ENCODE measurements at places on chromosomes 13 and 19.

GRCh38 chr13:90105276-90105675 lies 1242.2 kb upstream of the MIR17HG start:
- no peak for DNase-seq

GRCh38 chr19:33828266-33829075 lies 31.8 kb downstream of the KCTD15 start:
- DNase-seq: no peak

GRCh38 chr13:28321756-28322155 lies 173.2 kb downstream of the FLT1 start:
- DNase-seq: no peak

DNA sequence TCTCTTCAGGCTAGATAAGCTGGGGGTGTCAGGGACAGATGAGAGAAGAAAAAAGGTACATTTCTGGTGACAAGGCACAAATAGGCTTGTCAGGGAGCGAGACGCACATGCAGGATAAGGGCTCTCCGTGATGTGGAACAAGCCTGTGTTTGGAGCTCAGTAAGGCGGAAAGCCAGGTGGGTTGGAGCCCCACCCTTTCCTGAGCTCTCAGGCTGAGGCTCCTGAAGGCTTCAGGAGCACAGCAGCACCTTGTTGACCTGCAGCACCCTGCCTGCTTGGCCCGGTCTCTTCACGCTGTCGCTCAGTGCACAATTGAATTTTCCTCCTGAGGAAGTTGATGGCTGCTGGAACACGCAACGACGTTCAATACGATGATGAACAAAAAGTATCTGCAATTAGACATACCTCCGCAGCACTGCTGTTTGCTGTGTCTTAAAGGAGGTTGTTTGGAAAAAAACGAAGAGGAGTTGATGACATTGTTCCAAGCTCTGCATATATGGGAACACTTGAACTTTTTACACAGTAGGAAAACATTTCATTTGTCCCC lies 29.3 kb downstream of the SERP2 start:
- DNase-seq: no peak

DNA sequence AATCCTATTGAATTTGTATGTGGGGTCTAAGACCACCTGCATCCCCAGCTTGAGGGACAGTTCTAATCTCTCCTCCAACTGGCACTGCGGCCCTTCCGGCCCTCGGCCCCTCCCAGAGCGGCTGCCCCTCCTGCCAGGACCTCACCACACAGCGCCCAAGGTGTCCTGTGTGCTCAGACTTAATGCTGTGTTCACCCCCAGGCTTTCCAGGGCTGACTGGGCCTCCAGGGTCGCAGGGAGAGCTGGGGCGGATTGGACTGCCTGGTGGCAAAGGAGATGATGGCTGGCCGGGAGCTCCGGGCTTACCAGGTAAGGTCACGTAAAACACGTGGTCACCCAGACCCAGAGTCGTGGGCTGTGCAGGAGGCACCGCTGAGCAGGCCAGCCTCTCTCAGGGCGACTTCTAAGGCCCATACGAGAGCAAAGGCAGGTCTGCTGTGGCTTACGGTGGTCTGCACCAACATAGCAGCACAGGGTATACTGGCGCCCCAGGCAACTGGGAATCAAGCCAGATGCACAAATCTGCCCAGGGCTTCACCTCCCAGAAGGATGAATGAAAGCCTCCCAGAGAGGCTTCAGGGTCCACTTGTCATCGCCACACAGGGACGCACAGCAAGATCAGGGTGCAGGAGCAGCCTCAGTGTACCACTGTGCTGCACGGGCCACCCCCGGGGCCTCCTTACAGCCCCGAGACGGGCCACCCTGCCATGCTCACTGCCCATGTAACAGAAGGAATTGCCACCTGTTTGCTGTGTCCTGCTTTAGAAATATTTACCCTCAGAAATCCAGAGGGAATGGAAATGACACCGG lies 69.4 kb downstream of the RAB20 start:
- DNase-seq: no peak

- peak; percentile 96 for DNase-seq
These were observed at the start of gene RPS19 for GRCh38 chr19:41859618-41860418. TSS of gene RPS19 (plus strand) at chr19:41860255. CDS start at chr19:41860775, 520 bp downstream.

All from activated T-helper 1 cell treated with Interleukin-2 at 50 U/mL for 16 hours (primary cell).